ENCODE measurements at places on chromosomes 3 and 15. TPM values are rescaled to one million over a fixed set of nuclear protein-coding genes. Genes with fewer than 3 reads are reported as not detected.

DNA sequence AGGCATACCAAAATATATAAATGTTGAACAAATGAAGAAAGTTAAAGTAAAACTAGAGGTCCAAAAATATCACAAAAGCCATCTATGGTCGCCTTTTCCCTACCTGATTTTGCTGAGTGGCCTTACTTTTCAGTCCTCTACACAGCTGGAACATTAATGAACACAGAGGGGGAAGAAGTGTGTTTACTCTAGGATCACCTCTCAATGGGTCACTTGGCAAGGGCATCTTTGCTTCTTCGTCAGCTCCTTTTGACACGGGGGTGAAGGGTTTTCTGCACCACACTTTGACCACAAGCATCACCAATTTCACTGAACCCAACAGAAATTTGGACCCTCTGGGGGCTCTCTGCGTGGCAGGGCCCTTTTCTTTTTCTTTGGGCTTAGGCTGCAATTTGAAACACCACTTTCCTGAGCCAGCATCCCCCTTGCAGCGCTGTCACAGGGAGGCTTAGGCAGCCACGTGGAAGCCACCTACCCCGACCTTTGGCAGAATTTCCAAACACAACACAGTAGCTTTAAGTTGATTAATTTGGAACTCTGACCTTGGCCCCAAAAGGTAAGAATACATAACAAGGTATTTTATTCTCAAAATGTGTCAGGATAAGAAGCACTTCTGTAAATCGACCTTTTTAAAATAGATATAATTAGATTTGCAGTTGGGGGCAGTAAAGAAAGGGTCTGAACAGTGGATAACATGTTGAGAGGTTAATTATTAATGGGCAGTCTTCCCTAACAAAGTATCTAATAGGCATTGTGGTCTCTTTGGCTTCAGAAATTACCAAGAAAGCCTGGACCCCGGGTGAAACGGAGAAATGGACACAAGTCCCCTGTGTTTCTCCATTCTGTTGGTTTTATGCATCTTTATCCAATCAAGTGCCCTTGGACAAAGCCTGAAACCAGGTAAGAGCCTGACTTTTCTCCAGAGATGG, at the start of gene LIPC:
Gene LIPC, plus strand, starts transcription at position 771 of the 929 bp plus-strand sequence. Its CDS starts 42 bp downstream, at position 813.
- DNase-seq, result no peak

GRCh38 chr15:60442763-60443162, 36.2 kb downstream of the ICE2 start:
- DNase-seq, result no peak

GRCh38 chr15:68196445-68197169, 8.5 kb downstream of the CALML4 start:
- DNase-seq, result no peak

DNA sequence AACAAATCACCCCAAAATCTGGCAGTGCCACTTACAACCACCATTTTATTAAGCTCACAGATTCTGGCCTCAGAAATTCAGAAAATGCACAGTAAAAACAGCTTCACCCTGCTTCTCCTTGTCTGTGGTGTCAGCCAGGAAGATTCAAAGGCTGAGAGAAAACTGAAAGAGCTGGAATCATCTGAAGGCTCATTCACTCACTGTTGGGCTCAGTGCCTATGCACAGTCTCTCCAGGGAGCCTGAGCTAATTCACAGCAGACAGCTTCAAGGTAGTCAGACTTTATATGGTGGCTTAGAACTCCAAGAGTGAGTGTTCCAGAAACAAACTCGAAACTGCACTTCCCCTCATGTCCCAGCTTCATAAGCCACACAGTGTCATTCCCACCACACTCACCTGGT, 16.5 kb upstream of the PLOD2 start:
- DNase-seq, result no peak

GRCh38 chr3:59388555-59389270, 338.9 kb upstream of the CFAP20DC start:
- no peak for DNase-seq

DNA sequence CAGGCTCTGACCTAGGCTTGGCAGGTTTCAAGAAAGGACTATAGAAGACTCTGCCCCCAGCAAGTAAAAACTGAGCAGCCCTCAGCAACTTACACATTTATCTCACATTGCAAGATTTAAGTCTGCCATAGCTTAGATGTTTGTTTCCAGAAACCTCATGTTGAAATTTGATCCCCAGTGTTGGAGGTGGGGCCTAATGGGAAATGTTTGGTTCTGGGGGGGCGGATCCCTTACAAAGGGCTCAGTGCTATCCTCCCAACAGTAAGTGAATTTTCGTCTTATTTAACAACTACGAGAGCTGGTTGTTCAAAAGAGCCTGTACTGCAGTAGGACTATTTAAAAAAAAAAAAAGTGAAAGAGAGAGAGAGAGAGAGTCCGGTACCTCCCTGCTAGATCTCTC, 125.2 kb upstream of the PROK2 start:
- DNase-seq, result no peak

DNA sequence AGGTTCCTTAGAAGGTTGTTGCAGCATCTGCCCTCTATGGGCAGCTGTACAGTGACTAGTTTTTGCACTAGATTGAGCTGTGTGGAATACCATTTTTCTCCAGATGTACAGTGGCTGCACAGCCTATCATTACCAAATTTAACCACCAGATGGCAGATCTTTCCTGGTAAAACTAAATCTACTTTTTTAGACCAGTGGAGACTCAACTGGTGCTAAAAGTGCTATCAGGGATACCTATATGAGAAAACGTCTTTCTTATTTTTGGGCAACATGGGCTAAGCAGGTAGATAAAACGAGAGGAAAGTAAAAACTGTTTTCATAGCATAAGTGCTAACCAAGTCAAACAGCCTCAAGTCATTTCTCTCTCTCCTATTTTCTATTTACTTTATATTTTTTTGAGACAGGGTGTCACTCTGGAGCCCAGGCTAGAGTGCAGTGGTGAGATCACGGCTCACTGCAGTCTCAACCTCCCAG, 21.2 kb downstream of the IGSF10 start:
- DNase-seq, result peak; percentile 26

- DNase-seq, result no peak
Measured at GRCh38 chr3:126025862-126026261, 56.9 kb downstream of the ROPN1B start.

DNA sequence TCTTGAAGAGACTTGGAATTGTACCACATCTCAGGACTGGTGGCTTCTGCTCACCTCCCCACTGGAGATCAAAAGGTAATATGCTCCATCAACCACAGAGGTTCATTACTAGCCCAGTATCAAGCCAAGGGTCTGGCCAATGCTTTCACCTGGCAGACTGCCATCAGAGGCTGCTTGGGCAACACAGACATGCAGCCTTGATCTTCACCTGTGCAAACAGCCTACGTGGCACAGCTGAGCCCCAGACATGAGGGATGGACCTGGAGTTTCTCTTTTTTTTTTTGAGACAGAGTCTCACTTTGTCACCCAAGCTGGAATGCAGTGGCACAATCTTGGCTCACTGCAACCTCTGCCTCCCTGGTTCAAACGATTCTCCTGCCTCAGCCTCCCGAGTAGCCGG, 105.6 kb upstream of the HES1 start:
- no peak for DNase-seq

GRCh38 chr15:34109797-34110663, 8.1 kb downstream of the PGBD4 start:
- peak; percentile 4 for DNase-seq

DNA sequence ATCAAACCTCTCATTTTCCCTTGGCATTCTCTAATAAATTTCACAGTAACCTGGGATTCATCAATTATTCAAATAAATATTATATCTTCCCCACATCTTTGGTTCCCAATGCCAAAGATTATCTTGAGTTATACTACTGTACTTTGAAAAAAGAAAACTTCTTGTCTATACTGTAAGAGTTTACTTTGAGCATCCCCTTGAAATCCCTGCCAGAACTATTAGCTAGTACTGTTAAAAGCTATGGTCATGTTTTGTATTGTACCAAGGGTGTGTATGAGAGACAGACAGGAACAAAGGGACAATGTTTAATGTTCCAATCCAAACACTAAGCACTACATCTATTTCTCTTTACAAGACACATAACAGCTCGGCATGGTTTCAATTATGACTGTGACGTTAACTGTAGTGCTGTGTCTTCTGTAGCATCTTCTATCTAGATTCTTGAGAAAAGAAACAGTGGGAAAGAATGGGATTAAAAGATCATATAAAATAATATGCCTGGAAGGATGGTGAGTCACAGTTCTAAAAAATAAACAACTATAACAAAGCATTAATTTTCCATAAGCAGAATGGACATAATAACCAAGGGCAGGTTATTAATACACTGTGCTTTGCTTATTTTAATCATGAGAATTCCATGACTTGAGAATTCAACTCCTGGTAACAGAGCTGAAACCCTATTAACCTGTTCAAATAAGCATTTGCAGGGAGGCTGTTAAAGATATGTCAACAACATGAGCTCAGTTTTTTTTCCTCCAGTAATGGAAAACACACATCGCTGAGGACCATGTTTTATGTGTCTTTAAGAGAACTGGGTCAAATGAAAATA, 71.1 kb downstream of the ALDH1A2 start:
- no peak for DNase-seq

DNA sequence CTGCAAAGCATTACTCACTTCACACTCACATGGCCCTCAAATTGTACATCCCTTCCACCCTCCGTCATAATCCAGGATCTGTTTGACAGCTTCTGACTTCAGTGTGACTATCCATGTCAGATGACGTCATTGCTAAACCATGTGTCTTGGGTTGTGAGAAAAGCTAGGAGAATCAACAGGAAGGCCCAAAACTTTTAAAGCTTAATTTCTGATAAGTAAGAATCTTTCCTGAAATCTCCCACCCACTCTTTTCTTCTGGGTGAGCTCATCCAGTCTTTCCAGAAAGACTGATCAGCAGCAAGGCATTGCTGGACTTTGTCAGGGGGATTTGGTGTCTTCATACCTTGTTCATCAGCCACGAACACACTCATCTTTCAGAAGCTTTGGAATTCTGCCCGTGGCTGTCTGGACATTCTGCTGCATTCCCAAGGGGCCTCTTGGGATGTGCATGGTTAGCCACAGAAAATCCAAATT, 11.5 kb upstream of the LMCD1 start:
- DNase-seq, result peak; percentile 83

GRCh38 chr3:48018841-48019240, 2.6 kb upstream of the MAP4 start:
- DNase-seq, result no peak

The DPPA2 gene
- not detected for total RNA-seq

The C2CD4B gene
- 0.07 TPM for total RNA-seq

The CCR1 gene
- total RNA-seq, result not detected

The NUDT16 gene
- total RNA-seq, result 12.8 TPM

The CRABP1 gene
- total RNA-seq, result not detected

The LYSMD2 gene
- 8.0 TPM for total RNA-seq
